ENCODE measurements at places on chromosomes 11 and 22. TPM values are rescaled to one million over a fixed set of nuclear protein-coding genes. Genes with fewer than 3 reads are reported as not detected.

LTO1 gene
- total RNA-seq = 39.6 TPM

ALDH3B1 gene
- total RNA-seq = 126 TPM

SYNGR1 gene
- 12.8 TPM for total RNA-seq

OR52K2 gene
- total RNA-seq = not detected

MAPK8IP1 gene
- 6.0 TPM for total RNA-seq

TRIM3 gene
- 17.1 TPM for total RNA-seq

RASSF10 gene
- total RNA-seq = 1.1 TPM

ANO1 gene
- total RNA-seq = 3.6 TPM

RTN4RL2 gene
- 87.5 TPM for total RNA-seq

NFRKB gene
- 10.6 TPM for total RNA-seq

SYT12 gene
- 22.6 TPM for total RNA-seq

MS4A6A gene
- not detected for total RNA-seq

TNNI2 gene
- 0.36 TPM for total RNA-seq

CRYBA4 gene
- not detected for total RNA-seq

CDC45 gene
- total RNA-seq = 24.5 TPM

OR5P2 gene
- not detected for total RNA-seq
